Fibroblast of skin of abdomen (primary cell): ENCODE measurements at places on chromosomes 11 and 22.
A peak's percentile ranks its signal among the peaks of the same experiment; 100 is the strongest.

GRCh38 chr11:1234054-1234720 is 11.3 kb downstream of the MUC5B start:
- DNase-seq: no peak

DNA sequence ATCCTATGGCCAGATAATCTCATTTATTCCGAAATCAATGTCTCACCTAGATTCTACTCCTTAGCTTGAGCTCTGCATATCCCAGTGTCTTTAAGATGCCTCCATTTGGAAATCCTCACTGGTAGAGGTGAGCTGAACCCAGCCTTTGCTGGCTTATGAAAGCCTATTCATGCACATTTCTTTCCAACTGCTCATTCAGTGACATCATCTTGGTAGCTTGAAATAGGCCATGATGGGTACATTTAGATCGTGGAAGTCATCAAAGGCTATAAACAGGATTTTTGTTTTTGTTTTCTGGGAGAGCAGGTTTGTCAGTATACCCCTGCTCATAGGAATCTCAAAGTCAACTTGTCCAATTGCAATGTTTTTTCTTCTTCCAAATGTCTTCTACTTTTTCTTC is 6.0 kb downstream of the NXPE1 start:
- no peak for DNase-seq

DNA sequence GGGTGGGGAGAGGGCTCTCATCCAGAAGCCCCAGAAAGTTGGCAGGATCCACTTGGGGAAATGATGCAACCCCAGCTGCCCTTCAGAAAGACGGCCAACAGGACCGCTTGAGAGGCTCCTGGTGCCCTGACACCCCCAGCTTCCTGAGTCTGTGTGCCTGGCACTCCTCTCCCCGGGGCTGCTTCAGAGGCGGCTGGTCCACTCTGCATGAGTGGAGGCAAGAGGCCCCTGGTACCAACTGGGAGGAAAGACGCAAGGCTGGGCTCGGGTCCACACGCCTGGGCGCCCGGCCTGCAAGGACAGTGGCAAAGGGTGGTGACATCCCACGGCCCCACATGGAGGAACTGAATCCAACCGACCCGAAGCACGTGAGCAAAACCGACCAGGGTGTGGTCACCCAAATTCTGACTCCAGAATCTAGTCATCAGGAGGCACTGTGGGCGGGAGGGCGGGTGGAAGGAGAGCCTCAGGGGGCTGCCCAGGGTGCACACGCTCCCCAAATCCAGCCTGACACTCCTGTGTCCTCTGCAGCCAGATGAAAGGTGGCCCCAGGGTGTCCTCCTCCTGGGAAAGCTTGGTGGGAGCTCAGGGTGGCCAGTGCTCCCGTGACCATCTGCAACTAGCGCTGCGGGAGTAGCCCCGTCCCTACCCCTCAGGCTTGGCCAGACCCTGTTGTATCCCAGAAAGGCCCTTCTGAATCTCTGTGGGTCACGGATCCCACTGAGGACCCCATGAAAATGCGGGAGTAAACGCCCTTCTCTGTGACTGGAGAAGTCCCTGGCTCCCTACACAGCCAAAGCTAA is 3.7 kb downstream of the RNH1 start:
- peak; percentile 43 for DNase-seq

GRCh38 chr22:22944268-22944985 is 56.8 kb downstream of the IGLL5 start:
- DNase-seq: no peak

- no peak for DNase-seq
Measured at GRCh38 chr11:128374026-128374425, 213.3 kb downstream of the ETS1 start.

- no peak for DNase-seq
Measured at GRCh38 chr22:26197425-26197824, 28.2 kb downstream of the SEZ6L start.

DNA sequence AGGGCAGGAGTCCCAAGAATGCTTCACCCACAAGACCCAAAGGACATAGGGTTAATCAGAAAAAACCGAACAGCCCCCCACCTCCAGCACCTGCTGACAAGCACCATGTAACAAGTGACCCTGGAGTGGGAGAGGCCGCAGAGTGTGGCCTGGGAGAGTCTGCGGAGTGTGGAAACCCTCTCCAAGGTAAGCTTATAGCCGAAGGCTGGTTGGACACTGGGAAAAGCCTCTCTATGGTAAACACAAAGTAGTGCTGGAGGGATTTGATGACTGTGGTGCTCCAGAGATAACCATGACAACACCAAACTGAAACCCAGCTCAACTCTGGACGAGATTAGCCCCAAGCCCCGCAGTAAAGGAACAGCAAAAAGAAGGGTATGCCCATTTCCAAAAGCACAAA is 19.2 kb downstream of the ASCL2 start:
- DNase-seq: no peak

DNA sequence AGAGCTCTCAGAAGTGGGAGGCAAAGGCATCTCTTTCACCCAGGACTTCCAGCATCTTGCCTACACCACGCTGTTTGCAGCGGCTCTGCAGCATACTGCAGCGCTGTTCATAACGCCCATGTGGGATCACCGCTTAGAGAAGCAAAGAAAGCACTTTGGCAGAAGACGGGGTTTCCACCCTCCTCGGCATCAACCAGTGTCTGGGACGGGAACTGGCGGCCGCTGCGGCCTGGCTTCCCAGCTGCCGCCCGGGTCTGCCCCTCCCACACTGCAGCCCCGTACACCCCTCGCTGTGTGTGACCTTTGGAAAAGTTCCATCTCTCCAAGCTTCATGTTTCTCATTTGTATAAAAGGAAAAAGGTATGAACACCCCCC is 545 bp upstream of the TIRAP start:
- DNase-seq: peak; percentile 31

DNA sequence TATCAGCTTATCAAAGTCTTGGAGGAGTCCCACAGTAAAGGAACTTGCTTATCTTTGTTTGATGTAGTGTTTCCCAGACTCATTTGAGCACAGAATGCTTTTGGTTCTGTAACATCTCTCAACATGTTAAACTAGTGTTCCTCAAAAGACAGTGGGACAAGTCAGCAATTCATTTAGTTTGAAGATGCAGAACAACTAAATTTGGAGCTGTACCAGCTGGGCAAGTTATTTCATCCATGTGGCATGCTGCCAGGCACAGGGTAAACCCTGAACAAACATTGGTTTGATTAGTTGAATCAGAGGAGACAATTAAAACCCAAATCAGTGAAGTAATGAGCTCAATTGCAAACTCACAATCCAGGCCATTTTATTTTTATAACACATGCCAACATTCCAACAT is 141.2 kb downstream of the CSNK2A3 start:
- no peak for DNase-seq

- no peak for DNase-seq
Measured at GRCh38 chr11:122665861-122666260, 10.3 kb downstream of the UBASH3B start.

DNA sequence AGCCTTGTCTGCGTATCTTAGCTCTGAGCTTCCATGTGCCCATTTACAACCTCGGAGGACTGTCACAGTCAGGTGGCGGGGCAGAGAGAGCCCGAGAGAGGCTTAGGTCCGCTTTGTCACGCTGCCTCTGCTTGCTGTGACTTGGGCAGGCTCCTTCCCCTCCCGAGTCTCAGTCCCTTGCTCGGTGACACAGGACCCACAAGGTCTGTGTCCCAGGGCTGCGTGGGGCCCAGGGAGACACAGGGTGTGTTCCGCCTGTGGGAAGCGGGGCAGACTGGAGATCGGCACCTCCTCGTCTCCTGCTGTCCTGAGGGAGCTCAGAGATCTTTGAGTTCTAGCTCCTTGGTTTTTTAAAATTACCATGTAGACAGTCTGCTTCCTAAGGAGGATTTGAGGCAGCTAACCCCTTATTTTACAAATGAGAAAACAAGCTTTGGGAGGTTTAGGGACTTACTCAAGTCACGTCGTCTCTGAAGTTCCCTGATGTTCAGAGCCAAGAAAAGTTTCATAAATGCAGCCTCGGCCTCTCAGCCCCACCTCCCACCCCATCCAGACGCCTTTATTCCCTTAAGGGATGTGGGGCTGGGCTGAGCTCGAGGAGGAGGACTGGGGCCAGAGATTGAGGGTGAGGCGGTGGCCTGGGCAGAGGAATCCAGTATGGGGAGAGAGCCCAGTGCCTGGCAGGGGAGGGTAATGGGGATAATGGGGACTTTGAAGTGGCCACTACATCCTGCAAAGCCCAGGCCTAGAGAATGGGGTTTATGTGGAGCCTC is 103.6 kb downstream of the NECTIN1 start:
- DNase-seq: no peak

DNA sequence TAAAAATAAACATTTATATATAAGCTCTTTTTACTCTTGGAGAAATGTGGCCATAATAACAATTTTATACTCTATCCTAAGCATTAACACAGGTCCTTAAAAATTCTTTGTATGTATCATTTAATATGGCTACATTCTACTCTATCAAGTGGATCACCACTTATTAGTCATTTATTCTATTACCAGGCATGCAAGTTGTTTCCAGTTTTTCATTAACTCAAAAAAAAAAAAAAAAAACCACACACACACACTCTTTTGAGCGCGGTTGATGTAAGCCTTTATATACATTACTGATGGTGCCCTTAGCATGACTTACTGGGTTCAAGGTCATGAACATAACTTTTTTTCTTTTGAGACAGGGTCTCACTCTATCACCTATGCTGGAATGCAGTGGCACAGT is 47.1 kb upstream of the MICAL2 start:
- DNase-seq: no peak

- peak; percentile 13 for DNase-seq
Measured at GRCh38 chr11:94766713-94767206, 1.4 kb upstream of the AMOTL1 start.

- DNase-seq: no peak
Measured at GRCh38 chr11:113277907-113278306, 36.5 kb upstream of the TTC12 start.

- DNase-seq: no peak
Measured at GRCh38 chr11:107648242-107648641, 57.3 kb downstream of the ELMOD1 start.

- no peak for DNase-seq
Measured at GRCh38 chr11:70717936-70718595, 319.7 kb downstream of the CTTN start.

- DNase-seq: no peak
Measured at GRCh38 chr11:126297004-126297403, 6.9 kb upstream of the DCPS start.

- DNase-seq: no peak
Measured at GRCh38 chr11:43135966-43136534, 175.7 kb upstream of the API5 start.

DNA sequence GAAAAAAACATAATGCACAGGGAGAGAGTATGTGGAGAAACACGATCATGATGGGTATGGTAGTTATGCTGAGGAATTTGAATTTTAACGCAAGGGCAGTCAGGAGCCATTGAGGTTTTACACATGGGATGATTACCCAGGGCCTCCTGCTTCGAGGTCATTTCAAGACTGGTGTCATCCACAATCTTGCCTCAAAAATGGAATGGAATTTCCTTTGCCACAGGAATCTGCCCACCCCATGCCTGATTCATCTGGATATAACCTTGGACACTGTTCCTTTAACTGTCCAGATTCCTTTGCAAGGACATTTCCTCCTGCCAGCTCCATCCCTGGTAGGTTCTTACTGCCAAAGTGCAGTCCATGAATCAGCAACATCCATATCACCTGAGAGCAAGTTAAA is 655.9 kb upstream of the TENM4 start:
- DNase-seq: peak; percentile 91

GRCh38 chr11:44957040-44957515 is 6.4 kb upstream of the TP53I11 start:
- DNase-seq: no peak

DNA sequence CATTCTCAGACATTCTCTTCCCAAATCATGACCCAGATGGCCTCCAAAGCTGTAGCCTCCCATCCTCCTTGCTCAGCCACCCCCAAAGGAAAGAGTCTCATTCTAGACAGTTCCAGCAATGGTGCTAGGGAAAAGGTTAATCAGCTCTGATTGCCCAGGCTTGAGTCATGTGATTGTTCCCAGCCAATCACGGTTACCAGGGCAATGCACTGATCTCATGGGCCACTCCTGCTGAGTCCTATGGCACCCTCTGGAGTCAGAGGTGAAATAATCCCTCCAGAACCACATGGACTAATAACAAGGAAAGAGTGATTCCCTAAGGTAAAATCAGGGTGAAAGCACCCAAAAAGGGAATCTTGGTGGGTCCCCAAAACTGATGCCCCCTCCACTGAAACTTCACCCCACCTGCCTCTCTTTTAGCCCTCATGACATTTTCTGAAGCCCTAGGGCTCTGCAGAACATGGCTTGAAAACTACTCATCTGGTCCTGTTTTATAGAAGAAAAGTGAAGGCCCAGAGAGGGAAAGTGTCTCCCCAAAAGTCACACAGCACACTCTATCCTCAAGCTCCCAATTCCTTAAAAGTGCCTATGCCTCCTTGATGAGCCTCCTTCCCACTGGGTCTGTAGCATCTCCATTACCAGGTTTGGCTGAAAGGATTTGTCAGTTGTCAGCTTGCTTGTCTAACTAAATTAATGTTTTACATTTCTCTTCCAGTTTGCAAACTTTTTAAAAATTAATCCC is 203.7 kb downstream of the MN1 start:
- DNase-seq: no peak

DNA sequence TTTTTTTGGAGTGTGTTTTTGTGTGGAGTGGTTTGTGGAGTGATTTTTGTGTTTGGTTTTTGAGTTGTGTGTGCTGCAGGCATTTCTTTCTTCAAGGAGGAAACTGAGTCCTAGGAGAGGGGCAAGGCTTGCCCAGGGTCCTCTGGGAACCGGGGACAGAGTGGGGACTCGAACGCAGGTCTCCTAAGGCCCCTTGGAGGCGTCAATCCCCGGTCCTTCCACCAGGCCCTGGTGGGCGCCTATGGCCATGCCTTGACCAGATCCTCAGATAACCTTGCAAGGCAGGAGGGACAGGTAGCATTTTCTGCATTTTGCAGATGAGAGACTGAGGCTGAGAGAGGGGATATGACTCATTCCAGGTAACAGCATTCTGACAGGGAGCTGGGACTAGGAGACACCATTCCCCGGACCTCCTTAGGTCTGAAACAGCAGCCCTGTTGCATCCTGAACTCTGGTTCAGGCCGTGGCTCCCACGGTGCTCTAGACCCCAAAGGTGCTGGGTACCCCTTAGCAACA is 39.1 kb downstream of the MYO7A start:
- no peak for DNase-seq

GRCh38 chr11:23679041-23679440 is 817.8 kb upstream of the LUZP2 start:
- no peak for DNase-seq

- no peak for DNase-seq
Measured at GRCh38 chr22:19478045-19478900, 720 bp downstream of the UFD1 start.

DNA sequence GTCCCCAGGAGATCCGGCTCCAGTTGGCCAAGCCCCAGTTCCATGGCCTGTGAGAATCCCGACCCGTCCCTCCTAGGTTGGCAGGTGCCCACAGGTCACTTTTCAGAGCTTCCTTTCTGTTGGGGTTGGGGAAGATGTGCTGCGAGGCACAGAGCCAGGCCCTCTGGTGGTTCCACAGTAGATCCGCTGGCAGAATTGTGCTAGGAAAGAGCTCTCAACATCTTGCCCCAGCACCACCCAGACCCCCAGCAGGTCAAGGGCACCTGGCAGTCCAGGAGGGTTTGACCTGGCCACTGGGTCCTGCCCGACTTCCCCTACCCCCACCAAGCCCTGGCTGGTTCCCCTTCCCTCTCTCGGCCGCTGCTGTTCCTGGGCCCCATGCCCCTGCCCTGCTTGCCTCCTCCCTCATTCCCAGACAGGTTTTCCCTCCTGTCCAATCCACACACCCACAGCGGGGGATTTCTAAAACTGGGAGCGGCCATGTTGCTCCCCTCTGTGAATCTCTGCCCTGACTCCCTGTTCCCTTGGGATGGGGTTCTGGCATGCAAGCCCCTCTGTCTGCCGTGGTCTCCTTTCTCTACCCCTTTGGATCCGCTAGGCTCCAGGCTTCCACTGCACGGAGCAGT is 26.2 kb upstream of the GCAT start:
- DNase-seq: no peak

GRCh38 chr11:65834202-65834601 is 439 bp downstream of the SNX32 start:
- DNase-seq: no peak
